ENCODE measurements at places on chromosomes 7 and 10.

DNA sequence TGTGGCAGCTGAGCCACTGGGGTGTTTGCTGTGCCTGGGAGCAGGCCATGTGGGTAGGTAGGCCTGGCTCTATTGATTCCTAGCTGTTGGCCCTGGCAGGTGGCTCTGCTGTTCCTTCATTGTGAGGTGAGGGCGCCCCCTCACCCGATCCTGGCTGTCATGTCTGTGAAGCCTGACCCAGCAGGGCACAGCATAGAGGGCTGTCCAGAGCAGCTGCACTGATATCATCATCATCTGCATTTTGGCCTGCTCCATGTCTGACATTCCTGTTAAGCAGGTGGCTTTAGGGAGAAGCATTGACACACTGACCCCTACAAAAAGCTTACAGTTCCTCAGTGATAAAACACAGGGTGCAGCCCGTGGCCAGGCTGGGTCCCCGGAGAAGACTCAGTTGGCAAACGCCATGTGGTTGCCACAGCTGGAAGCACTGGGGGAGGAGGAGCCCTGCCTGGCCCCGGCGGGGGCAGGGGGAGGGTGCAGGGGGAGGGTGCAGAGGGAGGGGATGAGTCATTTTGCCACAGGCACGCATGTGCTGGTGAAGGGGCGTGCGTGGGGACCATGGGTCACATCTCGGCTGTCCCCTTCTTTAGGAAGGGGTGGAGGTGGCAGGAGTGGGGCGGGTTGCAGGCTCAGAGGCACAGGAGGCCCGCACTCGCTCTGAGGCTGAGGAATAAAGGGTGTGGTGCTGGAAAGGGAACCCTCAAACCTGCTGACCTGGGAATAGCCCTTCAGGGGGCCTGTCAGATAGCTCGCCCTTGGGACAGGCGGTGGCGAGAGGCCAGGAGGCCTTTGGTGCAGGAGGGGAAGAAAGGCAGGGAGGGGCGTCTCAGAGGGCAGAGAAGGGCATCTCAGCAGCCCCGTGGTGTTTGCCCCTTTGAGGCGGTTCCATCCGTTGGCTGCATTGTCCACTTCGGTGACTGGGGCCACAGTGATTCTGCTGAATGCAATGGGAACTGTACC, 31.6 kb downstream of the IKZF1 start:
- no peak for DNase-seq

DNA sequence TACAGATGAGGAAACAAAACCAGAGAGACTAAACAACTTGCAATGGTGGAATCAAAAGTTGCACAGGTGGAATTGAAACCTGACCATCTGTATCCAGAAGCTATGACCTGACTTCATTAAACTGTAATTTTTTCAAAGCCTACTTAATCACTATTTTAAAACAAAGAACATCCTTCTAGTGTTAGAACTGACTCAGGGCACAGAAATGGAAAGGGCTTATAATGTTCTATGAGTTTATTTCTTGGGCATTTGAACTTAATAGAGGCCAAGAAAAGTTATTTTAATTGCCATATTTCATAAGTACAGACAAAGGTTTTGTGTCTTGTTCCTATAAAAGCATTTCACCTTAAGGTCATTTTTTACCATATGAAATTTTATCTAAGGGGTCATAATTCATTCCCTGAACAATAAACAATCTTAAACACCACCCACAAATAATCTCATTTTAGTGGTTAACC, 8.8 kb downstream of the ITGB1 start:
- DNase-seq = no peak

GRCh38 chr7:15218261-15218660, 315.7 kb upstream of the DGKB start:
- DNase-seq = no peak

DNA sequence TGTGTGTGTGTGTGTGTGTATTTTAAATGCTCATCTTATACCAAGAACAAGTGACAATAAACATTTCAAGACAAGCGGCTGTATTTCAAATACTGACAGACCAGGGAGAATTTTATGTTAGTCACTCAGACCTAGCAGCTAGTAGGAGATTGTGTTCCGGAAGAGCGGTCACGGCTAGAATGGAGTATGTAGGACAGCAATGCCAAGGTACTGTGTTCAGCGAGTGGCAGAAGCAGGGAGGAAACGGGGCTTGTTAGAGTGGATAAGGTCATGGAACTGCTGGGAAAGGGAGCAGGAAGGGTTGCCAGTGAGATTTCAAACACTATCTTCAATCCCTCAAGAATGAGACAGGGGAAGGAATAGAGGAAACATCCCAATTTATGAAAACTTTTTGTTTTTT, 260.5 kb upstream of the PITRM1 start:
- DNase-seq = no peak

DNA sequence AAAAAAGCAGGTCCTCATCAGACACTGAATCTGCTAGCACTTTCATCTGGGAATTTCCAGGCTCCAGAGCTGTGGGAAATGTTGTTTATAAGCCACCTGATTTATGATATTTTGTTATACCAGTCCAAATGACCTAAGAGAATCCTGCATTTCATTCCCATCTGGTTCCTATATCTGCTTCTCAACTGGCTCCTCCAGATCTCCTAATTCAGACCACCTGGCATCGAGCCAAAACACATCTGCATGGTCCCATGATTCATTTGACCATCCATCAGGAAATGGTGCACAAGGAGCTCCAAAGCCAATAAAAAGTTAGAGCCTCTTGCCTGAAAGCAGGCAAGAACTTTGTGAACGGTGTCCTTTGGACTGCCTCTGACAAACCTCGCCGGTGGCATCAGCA, 108.9 kb downstream of the IPMK start:
- no peak for DNase-seq

DNA sequence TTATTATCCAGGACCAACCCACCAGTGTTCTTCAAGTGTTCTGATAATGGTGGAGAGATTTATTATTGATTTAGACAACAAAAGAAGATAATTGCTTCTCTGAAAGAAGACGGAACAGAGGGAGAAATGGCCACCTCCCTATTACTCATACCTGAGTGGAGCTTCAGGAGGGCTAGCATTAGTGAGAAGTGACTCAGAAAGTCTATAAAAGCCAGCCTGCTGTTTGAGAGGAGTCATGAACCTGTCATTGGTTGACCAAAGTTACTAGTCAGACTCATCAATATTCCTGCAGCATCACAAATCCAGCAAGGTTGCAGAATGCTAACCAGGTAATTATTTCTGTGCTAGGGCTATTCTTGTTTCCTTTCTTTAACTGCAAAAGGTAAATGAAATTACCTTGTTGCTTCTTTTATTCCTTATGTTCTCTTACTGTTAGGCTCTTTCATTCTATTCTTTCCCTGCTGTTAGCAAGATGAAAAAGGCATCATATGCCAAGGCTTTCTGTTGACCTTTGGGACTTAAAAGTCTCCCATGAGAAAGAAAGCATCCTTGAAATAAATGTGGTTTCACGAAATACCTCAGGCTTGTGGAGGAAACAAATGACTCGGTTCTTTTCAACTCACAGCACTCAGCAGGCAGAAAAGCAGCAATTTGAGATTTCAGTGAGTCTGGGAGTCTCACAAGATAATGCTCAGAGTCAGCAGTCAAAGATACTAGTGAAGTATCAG, 256.4 kb upstream of the PHYHIPL start:
- DNase-seq = no peak

- DNase-seq = no peak
These were observed 14.4 kb downstream of the MTPN start for GRCh38 chr7:135962802-135963201.

DNA sequence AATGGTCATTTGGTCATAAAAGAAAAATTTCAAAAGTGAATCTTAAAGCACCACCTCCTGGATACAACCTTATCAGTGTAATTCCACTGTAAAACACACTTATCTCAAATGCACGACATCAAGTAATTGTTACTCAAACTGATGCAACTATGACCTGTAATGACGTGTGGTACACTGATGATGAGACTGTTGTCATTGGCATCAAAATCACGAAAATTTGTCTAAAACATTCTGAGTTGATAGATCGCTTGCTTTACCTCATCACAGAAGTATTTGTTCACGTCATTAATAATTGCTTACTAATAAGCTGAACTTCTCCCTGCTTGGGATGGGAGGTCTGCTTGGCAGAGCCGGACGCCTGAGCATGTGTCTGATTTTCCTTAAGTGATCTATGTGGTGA, 221.8 kb upstream of the KLF6 start:
- no peak for DNase-seq

GRCh38 chr7:133820584-133820983, 306.6 kb upstream of the LRGUK start:
- DNase-seq = no peak

GRCh38 chr7:131289051-131289450, 38.6 kb upstream of the MKLN1 start:
- DNase-seq = no peak

- no peak for DNase-seq
These were observed 61.8 kb upstream of the IL6 start for GRCh38 chr7:22664988-22665798.

DNA sequence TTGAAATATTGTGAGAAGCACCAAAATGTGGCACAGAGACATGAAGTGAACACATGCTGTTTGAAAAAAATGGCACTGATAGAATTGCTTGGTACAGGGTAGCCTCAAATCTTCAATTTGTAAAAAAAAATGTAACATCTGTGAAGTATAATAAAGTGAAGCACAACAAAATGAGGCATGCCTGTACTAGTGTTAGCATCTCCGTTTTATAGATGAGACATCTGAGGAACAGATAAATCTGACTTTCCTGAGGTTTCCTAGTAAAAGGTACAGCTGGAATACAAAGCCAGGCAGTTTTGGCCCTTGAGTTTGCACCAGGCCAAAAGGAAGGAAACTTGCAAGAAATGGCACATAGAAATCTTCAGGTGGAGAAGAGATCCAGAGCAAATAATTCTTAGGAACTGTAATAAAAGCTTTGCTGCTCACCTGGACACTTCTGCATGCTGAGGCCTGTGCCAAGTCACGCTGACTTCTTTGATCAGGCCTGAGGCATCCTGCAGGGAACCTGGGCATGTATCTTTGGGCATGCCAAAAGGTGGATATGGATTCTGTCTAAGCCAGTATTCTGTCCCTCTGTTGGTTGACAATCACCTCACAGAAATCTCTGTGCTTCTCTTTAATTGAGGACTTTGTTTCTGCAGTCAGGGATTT, 251.5 kb upstream of the PLPP4 start:
- DNase-seq = no peak

DNA sequence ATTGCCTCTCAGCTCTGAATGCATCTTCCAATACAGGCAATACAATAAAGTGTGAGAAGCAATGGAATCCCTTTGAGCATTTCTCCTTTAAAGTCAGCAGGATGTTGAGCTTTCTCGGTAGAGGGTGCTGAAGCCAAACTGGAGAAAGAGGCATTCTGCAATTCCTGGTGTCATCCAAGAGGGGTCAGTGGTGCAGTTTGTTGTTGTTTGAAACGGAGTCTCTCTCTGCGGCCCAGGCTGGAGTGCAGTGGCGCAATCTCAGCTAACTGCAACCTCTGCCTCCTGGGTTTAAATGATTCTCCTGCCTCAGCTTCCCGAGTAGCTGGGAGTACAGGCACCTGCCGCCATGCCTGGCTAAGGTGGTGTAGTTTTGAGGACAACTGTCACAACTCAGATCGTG, 486.5 kb downstream of the CALN1 start:
- no peak for DNase-seq

GRCh38 chr7:117270371-117270770, 52.5 kb downstream of the WNT2 start:
- no peak for DNase-seq

DNA sequence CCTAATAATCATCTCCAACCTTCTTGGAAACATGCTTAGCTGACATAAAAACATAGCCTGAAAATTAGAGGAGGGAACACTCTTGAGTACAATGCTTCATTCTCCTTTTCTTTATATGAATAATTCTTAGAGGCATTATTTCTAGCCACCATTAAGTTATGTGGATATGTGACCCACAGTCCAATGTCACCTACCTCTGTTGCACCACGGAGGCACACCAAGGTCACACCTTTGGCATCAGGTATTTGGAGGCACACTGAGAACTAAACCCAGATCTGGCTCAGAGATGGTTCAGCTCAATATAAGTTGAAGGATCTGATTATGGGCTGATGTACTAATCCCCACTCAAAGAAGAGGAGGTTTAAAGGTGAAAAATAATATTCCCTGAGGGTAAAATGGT, 385.1 kb downstream of the POM121L12 start:
- no peak for DNase-seq

GRCh38 chr7:74307738-74308505, 18.7 kb downstream of the CLIP2 start:
- DNase-seq = no peak

GRCh38 chr10:78846760-78847159, 222.0 kb upstream of the ZMIZ1 start:
- peak; percentile 71 for DNase-seq

DNA sequence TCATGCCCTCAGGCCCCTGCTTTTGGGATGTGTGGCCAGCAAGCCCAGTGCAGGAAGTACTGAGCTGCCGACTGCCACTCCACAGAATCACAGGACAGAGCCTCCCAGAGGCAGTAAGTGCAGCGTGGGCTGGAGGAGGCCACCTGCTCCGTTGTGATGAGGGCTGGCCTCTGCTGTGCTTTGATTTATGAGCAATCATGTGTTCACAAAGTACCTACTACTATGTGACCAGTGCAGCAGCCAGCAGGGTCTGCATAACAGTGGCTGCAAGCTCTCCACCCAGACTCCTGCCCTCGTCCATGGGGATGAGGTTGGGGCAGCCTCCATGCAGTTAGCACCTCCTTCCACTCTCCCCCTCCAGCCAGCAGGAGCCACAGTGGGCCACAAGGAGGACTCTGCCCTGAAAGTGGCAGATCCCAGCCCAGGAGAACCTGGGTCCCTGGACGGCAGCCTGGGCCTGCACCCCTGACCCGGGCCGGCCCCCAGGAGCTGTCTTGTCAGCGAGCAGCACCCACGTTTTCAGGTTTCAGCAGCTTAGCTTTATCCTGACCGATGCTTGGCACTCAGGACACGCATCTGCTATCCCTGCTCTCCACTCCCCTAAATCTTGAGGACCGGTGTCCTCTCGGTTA, 37.7 kb upstream of the INSIG1 start:
- DNase-seq = no peak

DNA sequence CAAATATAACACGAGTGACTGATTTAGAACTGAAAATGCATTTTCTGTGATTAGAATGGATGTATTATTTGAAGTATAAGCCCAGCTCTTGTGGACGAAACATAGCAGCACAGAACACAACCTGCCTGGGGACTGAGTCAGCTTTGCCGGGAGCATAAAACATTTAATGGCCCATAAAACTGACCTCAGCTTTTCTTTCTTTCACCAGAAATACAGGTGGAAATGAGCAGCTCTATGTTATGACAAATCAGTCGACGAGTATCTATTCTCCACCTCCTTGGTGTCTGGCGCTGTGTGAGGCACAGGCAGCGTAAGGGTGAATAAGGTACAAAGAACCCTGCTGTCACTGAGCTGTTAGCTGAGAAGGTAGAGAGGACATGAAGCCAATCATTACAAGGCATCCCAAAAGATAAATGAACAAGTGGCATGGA, 471.6 kb upstream of the AKR1E2 start:
- no peak for DNase-seq

GRCh38 chr7:124155432-124156022, 122.7 kb upstream of the TMEM229A start:
- DNase-seq = no peak

DNA sequence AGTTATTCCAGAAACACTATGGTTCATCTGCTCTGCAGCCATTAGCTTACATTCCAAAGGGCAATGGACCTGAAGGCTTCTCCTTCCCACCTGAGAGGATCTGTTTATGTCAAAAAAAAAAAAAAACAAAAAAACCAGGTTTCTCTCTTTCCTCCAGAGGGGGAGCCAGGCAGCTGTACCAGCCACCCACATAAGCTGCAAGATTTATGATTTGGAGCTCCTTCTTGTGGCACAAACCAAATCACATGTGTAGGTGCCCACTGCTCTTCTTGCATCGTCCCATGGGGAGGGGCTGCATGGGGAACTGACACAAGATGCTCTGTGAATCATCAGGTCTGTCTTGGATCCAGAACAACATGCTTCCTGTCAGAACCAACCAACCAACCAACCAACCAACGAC, 231.6 kb upstream of the IGFBP3 start:
- DNase-seq = no peak
